Effector memory CD8-positive, alpha-beta T cell (primary cell): ENCODE measurements at places on chromosomes 4 and X.

GRCh38 chr4:40719008-40719623 lies 30.6 kb upstream of the NSUN7 start:
- DNase-seq = no peak

DNA sequence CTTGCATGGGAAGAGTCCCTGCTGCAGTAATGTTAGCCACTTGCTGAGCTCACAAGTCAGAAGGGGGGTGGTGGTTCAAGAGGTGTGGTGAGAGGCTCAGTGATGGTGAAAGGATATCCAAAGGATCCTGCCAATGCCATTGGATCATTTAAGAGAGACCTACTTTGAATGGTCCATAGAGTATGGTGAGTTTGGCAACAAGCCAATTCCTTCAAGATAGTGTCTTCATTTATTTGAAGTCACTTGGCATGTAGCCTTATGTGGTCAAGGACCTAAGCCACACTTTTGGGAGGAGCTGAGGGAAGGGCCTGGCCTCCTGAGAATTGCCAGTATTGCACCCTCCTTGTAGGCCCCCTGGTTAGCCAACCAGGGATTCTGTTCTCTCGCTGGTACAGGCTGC lies 87.9 kb downstream of the TSPAN7 start:
- DNase-seq = no peak

- DNase-seq = no peak
Measured at GRCh38 chrX:13167481-13168231, 123.2 kb upstream of the FAM9C start.

DNA sequence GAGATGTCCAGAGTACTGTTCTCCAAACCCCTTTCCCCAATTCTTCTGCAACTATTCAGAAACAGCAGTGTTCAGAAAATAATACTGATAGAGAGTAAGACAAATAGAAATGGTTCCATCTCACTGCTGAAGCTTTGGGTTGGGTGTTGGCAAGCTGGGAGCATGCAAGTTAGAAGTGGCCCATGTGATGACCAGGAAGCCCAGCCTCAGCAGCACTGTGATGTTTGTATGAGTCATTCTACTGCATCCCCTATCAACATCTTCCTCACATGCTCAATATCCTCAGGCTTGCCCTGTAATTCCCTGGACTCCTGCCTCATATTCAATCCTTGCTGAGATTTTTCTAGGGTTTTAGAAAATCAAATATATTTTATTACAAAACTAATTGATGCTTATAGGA lies 96.5 kb downstream of the CHRDL1 start:
- no peak for DNase-seq

- DNase-seq = no peak
Measured at GRCh38 chr4:110201502-110201901, 3.1 kb upstream of the ELOVL6 start.

DNA sequence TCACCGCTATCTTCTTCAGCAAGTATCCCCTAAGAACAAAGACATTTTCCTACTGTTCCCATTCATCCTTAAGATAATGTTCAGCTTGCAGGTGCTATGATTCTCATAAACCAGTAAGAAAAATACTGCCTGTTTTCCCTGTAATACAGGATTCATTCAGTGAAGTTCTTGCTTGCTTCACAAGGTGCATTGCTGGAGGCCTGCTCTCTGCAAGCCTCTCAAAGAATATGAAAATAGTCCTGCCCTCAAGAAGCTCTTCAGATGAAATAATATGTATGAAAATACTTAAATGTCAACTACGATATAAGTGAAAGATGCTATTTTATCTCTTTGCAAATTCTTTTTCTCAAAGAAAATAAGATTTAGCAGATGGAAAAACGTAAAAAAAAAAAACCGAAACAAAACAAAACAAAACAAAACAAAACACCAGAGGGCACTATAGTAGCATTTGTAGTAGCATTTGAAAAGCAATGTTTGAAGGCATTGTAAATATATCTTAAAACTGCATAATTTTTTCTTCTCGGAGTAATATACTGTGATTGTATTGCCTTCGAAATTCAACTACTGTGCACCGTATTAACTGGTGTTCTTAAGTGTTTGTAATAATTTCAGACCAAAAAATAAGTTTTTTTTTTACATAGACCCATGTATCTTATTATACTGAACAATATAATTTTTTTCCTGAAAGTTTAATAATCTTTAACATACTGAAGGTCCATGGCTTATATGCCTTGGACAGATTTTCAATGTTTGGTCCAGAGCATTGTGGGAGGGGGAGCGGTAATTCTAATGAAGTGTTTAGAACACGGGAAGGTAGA lies 26.0 kb downstream of the ADH4 start:
- DNase-seq = no peak

DNA sequence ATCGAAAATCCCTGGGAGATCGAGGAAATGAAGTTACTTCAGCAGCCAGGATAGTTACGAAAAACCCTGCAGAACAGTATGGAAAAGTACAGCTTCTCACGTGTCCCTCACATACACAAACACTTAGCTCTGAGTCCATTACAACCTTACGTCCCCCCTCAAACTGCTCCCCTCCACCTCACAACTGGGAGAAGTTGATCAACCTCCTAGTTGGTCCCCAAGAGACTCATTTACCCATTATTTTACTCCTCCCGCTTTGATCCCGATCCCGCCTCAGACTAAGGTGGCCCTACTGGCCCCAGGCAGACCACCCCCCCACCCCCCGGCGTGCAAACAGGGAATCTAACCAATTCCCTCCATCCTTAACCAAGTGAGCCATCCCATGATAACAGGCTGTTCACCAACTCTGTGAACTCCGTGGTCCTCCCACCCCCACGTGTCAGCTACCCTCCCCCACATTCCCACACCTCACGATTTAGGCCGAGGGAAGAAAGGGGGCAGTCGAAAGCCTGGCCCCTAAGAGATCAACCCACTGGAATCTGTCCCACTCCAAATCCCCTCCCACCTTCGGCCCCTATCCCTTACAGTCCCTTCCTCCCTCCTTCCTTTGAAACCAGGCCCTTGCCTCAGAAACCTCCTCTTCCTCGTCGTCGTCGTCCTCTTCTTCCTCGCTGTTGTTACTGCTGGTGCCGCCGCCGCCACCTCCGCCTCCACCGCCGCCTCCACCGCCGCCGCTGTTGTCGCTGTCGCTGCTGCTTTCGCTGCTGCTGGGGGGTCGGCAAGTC lies 755 bp downstream of the ANKRD17 start:
- DNase-seq = no peak

GRCh38 chr4:112069110-112069509 lies 76.1 kb upstream of the FAM241A start:
- no peak for DNase-seq

- no peak for DNase-seq
Measured at GRCh38 chrX:3346501-3347259, at the start of gene MXRA5. TSS of gene MXRA5 (minus strand) at chrX:3346652. CDS start at chrX:3343833, 2,819 bp downstream.

DNA sequence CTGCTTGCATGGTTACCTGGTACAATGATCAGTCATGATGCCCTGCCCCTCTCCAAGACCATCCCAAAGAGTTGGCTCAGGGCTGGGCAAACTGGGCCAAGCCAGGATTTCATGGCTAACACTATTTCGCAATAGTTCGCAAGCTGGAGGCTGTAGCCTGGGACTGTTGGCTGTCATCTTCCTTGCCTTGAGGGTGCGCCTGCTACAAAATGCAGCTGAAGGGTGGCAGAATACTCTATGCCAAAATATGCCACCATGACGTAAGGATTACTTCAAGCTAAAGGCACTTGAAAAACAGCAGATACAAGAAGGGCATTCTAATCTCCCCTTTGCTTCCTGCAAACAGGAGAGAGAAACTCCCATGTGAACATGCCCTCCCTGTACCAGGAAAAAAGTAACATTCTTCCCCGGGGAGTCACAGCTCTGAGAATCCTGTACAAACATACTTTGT lies 21.0 kb downstream of the SAT1 start:
- DNase-seq = no peak

GRCh38 chr4:22490718-22491315 lies 25.0 kb downstream of the ADGRA3 start:
- DNase-seq = no peak

- no peak for DNase-seq
Measured at GRCh38 chr4:181860668-181861067, 382.5 kb upstream of the TENM3 start.

- DNase-seq = no peak
Measured at GRCh38 chrX:40465735-40466551, 114.8 kb upstream of the ATP6AP2 start.

DNA sequence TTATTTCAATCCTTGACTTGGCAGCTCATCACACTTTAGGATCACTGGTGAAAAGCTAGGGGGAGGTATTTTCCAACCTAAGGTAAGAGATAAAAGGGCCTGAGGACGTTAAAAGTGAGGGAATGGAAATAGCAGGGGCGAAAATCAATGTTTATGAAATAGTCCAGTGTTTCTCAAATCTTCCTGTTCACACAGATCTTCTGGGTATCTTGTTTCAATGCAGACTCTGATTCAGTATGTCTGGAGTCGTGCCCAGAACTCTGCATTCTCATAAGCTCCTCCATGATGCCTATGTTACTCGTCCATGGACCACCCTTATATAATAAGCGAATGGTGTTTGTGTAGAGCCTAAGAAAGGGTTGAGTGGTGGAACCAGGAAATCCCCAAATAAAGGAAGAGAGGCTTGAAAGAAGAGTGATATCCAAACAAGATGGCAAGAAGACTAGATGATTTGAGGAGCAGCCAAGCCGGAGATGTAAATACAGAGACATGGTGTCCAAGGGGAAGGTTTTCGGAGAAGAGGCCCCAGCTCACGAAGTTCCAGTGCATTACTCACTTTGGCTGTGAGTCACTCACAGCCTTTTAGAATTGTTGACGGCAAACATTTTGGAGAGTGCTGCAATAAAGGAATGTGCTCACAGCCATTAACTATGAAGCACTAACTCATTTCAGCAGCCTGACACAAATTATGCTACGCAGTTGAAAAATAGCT lies 215.6 kb upstream of the PPARGC1A start:
- DNase-seq = no peak

DNA sequence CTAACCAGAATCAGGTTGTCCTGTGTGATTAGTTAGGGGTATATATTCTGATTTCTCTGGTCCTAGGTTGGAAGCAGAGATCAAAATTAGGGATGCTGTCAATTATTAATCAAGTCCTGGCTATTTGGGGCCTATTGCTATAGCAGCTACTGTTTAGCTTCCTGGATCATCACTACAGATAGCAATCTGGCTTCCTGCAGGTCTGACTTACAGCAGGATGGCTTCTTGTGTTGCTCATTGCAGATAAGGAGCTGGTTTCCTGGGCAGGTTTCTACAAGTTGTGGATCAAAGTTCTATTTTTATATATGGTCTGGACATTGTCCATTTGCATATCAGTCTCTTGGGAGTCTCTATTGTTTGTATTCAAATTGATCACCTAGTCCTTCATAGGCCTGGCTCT lies 57.7 kb upstream of the C4orf54 start:
- DNase-seq = no peak

DNA sequence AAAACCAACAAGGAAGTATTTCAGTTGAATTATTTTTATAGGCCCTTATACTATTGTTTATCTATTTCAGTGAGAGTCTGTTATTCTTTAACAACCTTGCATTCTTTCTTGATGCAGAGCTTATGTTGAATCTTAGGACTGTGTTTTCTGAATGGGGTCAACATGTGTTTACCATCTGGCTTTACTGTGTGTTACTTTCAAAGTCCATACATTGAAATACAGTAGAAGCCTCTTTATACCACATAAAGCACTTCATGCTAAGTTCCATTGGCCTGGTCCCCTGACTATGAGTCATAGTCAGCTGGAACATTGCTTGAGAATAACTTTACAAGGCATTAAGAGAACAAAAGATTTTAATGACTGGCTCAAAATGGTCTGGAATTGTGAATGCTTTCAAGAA lies 152.6 kb downstream of the GASK1B start:
- DNase-seq = no peak

DNA sequence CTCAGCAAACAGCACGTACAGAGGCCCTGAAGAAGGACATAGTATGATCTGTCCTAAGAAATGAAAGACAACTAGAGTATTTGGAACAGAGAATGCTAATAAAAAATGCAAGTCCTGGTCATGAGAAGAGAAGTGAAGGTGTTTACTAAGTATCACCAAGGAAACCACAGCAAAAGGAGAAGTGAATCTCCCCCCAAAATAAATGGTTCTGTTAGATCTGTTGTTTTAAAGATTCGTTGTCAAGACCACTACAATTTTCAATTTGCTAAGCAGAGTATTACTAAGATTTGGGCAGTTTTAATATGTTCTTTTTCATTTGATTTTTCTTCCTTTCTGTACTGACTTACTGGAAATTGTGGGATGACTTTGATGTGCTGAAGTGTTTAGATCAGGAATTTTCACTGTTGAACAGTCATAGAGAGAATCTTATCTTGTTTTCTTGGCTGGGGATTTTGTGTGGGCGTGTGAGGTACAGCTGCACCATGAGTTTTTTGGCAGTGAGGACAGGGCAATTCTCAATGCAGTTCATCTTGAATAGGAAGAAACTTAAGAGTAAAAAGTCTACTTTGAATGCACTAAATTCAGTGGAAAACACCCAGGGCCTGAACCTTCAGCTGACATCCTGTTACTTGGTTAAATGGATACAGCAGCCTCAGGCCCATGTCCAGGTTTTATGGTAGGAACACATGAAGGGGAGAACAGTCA lies 132.2 kb downstream of the STIM2 start:
- DNase-seq = no peak

DNA sequence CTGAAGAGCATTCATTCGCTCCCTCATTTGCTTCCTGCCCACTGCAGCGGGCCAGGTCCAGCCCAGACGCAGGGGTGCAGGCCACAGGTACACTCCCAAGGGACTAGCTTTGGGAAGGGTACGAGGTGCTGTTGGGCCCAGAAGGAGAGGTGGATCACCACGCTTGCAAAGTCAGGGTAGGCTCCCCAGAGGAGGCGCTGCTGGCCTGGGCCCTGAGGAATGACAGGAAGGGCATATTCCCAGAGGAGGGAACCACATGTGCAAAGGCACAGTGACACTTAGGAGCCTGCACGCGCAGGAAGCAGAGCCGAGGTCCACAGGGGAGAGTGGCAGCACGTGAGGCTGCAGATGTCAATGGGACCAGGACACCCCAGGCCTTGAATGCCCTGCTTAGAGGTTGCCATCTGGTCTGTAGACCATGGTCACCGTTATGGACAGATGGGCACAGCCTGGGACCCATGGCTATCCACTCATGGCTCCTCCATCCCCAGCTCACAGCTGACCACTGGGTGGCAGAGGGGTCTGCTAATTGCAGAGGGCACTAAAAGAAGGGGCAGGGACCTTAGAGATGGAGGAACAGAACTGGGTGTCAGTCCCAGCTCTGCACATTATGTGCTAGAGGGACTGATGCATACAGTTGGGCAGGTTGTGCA lies 7.9 kb downstream of the HTRA3 start:
- no peak for DNase-seq

DNA sequence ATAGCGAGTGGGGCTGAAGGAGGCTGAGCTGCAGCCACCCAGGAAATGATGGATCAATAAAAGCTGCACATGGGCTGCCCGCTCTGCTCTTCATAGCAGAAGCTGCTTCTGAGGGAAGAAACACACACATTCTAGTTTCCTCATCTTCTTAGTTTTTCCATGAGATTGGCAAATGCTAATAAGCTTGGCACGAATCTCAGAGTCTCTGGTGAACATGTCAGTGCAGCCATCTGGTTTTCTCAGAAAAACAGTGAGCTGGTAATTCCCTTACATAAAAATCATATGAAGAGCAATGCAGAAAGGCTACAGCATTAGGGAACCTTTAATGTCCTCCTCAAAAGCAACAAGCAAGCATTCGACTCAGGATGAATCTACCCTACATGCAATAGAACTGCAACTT lies 69.9 kb downstream of the GATB start:
- no peak for DNase-seq

GRCh38 chr4:83613994-83614393 lies 78.1 kb downstream of the GPAT3 start:
- DNase-seq = no peak

GRCh38 chr4:177265729-177266128 lies 43.9 kb upstream of the NEIL3 start:
- no peak for DNase-seq
